ENCODE measurements at places on chromosomes 6 and 20.

- DNase-seq: no peak
These were observed 253.6 kb downstream of the RNGTT start for GRCh38 chr6:88709819-88710246.

GRCh38 chr6:144266091-144266649 is 19.0 kb upstream of the UTRN start:
- no peak for DNase-seq

DNA sequence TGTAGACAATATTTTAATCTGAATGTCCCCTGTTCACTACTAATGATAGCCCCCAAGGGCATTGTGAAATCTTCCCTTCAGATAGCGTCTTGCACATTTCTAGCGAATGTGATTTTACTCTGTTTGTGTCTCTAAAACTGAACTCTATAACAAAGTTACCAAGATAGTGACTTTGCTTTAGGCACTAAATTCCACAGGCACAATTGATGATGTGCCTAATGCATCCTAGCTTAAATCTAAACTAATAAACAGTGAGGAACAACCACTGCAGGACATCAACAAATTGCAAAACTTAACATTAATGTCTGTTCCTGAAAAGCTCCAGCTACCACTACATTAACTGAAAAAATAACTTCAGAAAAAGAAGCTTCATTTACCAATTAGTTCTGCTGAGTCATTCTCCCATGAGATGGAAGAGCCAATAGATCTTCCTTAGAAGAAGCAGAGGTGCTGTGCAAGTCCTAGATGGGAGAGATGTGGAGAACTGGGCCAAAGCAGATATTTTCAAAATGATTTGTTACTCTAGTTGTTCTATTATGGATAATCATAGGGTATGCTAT is 1065.0 kb downstream of the EPHA7 start:
- DNase-seq: no peak

DNA sequence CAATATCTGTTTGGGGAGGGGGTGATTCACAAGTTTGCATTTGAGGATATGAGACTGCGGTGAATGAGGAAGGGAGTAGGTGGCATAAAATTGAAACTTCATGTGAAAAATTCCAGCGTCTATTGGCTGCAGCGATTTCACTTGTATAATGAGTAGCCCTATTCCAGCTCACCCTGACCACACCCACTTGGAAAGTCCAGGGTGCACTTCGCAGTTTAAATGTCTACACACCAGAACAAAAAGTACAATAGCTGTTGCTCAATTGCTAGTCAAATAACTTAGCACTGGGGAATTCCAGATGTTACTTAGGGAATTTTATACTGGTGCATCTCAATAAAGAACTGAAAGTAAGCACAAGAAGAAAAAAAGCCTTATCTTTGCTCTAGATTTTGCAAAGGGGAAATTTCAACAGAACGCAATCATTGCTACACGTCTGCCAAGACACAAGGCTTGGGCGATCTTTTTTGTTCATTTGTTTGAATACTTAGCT is 6.3 kb downstream of the TNFAIP3 start:
- no peak for DNase-seq

GRCh38 chr20:54534101-54534500 is 58.7 kb downstream of the DOK5 start:
- DNase-seq: no peak

DNA sequence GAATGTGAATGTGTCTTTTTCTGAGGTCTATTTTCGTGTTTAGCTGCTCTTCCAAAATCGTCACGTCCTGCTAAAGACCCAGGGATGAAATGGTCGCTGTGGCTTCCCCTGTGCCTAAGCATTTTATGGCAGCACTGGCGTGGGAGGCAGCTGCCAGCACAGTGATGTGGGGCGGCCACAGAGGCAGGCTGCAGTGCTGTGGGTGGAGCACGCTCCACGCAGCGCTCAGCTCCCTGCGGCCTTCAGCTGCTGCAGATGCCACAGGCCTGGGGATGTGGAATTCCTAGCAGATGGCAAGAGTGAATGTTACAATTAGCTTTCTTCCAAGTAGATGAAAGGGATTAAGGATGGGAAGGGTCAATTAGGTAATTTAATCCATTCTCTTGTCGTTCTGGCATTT is 242.6 kb downstream of the SMOC2 start:
- no peak for DNase-seq

DNA sequence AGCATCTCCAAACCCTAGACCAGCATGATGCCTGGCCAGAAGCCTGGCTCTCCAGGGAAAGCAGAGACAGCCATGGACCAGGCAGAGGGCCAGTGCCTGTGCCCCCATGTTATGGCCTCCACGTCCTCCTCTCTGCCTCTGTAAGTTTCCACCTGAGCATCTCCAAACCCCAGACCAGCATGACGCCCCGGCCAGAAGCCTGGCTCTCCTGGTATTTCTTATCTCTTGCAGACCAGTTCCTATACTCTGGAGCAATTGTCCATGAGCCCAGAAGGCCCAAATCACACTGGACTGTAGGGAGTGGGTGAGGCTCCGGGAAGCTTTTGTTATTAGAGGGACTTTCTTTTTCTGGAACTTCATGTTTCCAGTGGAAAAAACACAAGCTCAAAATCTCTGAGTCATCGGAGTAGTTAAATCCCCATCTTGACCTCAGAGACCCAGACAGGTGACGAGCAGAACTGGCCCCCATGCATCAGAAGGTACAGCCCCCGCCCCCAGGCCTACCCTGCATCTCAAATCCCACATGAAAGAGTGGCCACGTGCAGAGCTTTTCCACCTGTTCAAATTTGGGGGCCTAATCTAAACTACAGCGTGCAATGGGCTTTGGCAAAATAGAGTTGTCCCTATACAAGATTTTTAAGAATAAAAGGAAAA is 110.2 kb upstream of the FOXQ1 start:
- no peak for DNase-seq

DNA sequence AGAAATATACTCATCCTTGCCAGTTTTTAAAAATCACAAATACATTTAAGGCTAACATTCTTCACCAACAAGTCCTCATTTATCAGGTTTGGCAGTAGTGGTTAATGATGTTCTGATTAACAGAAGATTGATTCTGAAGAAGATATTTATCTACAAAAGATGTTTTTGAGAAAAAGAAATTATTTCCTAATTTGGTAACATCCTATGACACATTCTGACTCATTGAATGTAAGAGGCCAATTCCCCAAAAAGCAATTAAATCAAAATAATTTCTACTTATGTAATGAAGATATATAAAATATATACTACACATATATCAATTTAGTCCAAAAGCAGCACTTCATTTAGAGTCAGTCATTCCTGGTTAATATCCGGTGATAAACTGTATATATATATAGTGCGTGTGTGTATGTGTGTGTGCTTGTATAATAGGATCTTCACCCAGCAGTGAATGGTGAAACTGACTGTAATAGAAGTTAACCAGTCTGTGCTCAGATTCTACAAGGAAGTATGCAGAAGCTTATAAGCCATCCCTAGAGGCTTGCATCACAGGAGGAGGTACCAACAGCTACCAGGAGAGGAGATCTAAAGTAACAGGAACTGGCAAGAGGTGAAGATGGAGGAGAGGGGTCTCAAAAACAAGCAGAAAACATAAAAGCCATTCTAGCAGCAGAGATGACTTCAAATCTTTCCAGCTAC is 82.9 kb upstream of the MARCKS start:
- no peak for DNase-seq

GRCh38 chr6:78570044-78570443 is 297.3 kb upstream of the IRAK1BP1 start:
- no peak for DNase-seq

DNA sequence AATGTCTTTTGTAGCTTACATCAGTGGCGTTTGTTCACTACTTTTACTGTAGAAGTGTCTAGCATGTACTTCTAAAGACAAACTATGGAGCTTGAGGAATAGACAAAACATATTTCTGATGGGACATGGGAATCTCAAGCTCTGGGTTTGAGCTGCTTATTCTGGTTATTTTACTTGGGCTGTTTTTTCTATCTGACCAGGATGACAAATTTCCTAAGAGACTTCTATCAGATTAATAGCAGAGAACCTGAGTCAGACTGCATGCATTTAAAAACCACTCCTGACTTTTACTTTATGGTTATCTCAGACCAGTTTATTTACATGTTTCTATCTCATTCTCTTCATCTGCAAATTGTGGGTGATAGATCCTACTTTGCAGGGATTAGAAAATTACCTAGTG is 1282.3 kb upstream of the GJE1 start:
- DNase-seq: no peak

- no peak for DNase-seq
These were observed 44.5 kb upstream of the RNF217 start for GRCh38 chr6:124917769-124918168.

DNA sequence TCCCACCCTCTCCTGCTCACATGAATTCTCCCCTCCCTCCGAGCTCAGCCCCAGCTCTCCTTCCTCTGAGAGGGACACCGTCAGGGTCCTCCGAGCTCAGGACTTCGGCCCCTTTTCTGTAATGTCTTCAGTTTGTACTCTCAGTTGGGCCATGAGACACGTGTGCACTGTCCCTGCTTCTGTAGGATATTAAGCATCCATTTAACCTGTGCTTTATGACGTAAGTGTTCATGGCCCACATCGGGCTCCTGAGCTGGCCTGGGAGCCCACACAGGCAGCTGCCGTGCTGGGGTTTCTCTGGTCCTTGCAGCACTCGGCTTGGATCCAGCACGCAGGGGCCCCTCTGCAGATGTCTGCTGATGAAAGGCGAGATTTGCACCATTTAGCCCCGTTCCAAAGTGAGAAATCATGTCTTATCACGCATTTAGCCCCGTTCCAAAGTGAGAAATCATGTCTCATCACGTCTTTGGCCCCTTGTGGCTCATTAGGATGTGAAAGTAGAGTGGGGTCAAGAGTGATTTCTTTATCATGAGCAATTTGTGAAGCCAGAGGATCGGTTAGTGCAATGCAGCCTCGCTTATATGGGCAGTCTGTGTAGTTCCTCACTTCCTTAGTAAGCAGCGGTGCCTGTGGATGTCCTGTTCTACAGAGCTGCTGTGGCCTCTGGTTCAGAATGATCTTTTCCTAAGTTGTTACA is 25.3 kb downstream of the DUSP22 start:
- no peak for DNase-seq

- no peak for DNase-seq
These were observed 127.4 kb downstream of the CDH26 start for GRCh38 chr20:60085551-60086132.

DNA sequence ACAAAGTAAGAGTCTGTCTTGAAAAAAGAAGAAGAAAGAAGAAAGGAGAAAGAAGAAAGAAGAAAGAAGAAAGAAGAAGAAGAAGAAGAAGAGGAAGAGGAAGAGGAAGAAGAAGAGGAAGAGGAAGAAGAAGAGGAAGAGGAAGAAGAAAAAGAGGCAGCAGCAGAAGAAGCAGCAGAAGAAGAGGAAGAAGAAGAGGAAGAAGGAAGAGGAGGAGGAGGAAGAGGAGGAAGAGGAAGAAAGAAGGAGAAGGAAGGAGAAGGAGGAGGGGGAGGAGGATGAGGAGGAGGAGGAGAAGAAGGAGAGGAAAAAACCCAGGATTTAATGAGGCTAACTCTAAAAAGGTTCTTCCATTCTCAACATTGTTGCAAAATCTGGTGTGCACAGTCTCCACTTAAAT is 95.4 kb upstream of the PDE10A start:
- DNase-seq: no peak

- no peak for DNase-seq
These were observed 326.9 kb downstream of the UBE3D start for GRCh38 chr6:82738773-82739172.

DNA sequence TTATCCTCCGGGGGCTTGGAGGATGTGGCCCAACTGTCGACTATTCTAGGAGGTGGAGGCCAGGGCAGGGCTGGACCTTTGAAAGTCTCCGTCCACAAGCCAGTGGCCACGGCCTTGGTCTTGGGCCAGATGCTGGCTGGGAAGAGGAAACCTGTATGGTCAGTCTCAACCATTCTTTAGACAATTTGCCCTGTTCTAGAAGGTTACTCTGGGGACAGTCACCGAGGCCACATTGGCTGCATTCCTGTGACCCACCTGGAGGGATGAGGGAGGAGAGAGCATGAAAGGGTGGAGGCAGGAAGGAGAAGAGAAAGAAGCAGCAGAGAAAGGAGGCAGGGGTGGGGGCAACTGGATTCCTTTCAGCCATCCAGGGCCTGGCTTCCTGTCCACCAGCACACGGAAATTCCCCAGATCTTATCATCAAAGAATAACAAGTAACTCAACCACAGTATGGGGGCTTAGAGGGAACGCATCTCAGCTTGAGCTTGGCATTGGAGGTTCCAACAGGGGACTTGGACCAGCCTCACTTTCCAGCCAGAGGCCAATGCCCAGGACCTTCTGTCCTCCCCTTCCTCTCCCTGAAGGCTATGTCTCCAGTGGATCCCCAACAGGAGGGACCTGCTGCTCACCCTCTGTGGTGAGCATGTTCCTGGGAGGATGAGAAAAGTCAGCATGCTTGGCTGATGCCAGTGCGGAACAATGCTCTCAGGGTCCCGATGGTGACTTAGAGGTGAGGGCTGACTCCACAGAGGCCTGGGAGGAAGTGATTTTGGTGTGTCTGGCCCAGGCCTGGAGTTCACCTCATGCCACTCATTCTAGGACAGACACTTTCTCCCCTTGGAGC is 30.4 kb downstream of the TGM2 start:
- no peak for DNase-seq

GRCh38 chr6:45702849-45703739 is 312.6 kb downstream of the CLIC5 start:
- DNase-seq: no peak

DNA sequence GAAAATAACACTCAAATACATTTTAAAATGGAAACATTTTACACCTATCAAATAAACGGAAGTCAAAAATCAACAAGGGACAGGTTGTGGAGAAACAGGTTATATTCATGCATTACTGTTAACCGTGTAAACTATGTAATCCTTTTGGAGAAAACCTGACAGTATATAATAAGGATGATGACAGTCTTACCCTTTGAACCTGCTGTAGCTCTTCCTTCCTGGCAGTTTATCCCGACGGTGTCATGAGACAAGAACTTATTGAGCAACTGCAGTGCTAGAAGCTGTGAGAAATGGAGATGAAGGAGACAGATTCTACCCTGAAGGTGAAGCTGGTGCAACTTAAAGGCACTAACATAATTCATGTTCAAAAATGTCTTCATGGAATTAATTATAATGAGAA is 76.7 kb downstream of the PLEKHG1 start:
- DNase-seq: no peak

DNA sequence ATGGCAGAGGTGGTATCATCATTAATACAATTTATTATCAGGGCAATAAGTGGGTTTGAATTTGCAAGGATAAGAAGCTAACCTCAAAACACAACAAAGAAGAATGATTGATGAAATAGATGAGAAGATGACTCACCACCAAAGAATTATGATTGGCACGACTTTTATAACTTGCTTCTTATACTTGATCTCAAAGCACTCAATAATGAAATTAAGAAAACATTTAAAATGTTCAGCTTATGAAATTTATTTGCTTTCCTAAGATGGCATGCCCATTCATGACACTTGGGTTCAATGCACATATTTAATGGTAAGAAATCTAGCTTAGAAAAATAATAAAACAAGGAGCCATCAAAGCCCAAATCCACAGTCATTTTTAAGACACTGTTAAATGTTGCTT is 477.5 kb downstream of the GJA1 start:
- DNase-seq: no peak

GRCh38 chr6:45922728-45923351 is 92.8 kb downstream of the CLIC5 start:
- peak; percentile 25 for DNase-seq
